Eye (tissue), 1 donor: ENCODE measurements at places on chromosomes 12 and 14.

GRCh38 chr12:54195737-54196347 is 7.1 kb upstream of the SMUG1 start:
- DNase-seq, result peak; percentile 63

- no peak for DNase-seq
Measured at GRCh38 chr12:131060011-131060703, 106.5 kb downstream of the ADGRD1 start.

GRCh38 chr12:132595183-132595582 is 15.2 kb downstream of the LRCOL1 start:
- DNase-seq, result no peak

GRCh38 chr12:70267550-70267949 is 24.3 kb downstream of the CNOT2 start:
- DNase-seq, result no peak

GRCh38 chr12:92288561-92288960 is 142.9 kb upstream of the BTG1 start:
- peak; percentile 8 for DNase-seq

DNA sequence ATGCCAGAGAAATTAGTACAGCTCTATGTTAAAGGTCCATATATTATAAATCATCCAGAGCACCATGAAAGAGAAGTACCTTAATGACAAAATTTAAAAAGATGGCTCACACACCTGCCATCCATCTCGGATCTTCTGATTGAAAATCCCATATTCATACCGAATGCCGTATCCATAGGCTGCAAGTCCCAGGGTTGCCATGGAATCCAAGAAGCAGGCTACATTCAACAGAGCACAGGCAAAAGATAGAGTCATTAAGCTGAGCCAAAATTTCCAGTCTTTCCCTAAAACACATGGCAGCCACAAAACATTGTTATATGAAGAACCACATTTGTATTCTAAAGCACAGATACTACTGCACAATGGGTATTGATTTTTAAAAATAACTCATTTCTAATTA is 12.7 kb downstream of the PYGL start:
- DNase-seq, result no peak

DNA sequence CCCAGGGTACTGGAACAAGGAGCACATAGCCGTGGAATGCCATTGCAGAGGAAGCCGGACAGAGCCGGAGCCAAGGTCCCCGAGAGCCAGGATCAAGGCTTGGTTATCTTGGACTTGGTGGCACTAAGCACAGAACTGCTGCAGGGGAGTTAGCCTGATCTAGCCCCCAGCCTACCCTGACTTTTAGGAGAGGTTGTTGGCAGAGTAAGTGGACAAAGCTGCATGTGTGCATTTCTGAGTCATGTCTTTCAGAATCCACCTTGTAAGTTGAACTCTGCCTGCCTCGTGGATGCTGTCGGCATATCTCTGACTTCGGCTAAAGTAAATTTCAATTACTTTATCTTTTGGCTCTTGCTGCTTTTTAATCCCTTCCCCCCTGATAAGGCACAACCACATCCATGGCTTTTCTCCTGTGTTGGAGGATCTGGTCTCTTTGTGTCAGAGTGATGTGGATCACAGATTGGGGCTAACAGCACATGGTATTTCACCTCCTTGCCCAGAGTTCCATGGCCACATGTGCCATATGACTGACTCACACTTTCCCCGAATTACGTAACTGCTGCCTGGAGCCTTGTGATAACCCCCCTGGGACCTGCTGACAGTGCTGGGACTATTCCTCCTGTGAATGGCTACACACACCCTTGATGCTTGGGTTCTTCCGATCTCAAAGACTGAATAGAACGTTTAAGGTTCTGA is 240.3 kb downstream of the EMP1 start:
- no peak for DNase-seq

DNA sequence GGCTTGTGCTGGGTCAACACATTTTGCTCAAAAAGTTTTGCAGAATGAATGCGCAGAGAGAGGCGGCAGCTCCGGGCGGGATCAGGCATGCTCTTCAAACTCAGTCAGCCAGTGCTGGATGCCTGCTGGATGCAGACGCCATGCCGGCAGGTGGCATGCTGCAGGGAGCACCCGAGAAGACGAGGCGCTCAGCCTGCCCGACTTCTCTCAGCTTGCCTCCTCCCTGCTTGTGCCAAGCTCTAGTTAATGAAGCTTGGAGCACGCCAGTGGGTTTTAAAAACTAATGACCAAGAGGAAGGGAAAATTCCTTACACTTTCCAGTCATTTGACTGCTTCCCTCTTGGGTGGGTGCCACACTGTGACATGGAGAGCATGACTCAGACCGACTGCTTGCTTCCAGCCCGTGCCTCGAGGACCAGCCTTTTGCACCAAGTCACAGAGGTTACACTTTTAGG is 39.8 kb downstream of the SLC24A4 start:
- DNase-seq, result no peak

DNA sequence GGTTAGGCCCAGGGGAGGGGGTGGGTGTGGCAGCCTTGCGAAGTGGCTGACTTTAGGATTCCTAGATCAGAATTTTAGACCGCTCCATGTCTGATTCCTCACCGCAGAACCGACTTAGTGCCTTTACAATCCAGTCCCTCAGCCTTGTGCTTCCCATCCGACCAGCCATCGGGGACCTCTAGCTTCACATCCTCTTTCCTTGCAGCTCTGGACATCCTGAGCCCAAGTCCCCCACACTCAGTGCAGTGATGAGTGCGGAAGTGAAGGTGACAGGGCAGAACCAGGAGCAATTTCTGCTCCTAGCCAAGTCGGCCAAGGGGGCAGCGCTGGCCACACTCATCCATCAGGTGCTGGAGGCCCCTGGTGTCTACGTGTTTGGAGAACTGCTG is 557 bp downstream of the COPS7A start:
- DNase-seq, result peak; percentile 68

DNA sequence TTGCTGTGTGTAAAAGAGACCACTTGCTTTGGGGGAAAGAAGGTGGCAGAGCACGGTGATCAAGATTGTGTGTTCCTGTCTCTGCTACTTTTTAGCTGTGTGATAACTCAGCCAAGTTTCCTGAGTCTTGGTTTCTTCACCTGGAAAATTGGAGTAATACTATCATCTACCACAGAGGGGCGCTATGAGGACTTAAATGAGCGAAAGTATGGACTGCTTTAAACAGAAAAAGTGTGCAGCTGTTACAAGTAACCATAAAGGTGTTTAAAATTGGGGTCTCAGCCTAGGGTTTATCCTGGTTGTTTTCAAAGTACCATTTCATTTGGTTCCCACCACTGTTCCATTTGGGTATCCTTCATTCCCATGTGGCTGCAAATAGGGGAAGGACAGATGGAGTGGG is 65.9 kb upstream of the WSCD2 start:
- DNase-seq, result no peak
